ENCODE measurements at places on chromosomes 12 and 14.

- DNase-seq, result no peak
Observed at GRCh38 chr14:24880689-24881088, 169.3 kb downstream of the STXBP6 start.

- DNase-seq, result no peak
Observed at GRCh38 chr12:5259523-5259922, 172.4 kb upstream of the NTF3 start.

DNA sequence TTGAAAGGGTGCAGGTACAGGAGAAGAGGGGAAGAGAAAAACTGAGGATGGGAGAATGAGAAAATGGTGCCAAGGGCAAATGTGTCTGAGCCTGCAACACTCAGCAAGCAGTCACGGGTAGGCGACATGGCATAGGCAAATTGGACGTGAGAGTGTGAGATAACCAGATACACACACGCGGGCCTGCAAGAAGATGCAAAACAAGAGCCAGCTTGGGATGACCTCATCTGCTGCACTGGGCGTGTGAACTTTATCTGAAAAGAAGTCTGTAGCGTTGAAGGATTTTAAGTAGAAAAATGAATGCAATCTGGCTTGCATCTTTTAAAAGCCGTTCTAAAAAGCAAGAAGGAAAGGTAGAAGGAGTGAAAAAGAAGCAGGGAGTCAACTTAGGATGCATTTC lies 160.4 kb downstream of the NTF3 start:
- no peak for DNase-seq

- DNase-seq, result no peak
Observed at GRCh38 chr14:49196327-49196726, 389.9 kb downstream of the RPS29 start.

DNA sequence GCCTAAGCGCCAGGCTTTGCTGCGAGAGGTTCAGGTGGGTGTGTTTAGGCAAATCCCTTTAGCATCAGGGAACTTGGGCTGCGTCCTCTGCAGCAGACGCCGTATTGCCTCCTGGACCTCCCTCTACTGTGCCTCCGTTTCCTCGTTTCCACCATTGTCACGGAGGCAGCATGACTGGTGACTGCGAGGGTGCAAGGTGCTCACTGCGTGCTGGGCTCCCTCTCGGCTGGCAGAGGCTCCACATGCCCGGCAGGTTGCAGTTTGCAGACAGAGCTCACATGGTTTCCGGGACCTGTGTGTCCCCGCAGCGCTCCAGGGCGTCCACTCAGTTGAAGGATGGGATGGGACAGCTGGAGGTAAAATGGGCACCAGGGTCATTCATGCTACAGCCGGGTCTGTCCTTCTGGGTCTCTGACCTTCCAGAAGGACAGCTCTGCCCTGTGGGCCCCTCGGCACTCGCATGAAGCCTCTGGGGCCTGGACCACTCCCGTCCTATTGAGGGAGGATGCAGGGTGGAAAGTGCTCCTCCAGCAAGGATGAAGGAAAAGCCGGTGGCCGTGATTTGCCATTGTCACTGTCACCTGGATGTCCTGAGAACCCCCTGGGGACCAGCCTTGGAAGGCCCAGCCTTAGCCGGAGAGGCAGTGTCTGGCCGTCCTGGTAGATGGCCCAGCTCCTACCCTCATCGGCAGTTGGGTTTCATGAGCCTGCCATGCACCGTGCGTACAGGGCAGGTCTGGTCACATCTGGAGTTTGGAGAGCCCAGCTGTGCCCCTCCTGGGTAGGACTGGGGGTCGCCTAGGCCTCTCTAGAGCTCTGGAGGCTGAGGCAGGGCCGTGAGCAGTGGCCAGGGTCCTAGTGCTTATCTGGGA lies 146.5 kb downstream of the KIF26A start:
- no peak for DNase-seq

- DNase-seq, result no peak
Observed at GRCh38 chr12:113059071-113059595, 2.6 kb downstream of the DTX1 start.

GRCh38 chr14:68792979-68793733 lies at the start of gene ZFP36L1:
Gene ZFP36L1, minus strand, starts transcription at chr14:68793067. Its CDS starts 129 bp downstream, at chr14:68792938.
- DNase-seq, result peak; percentile 78

- DNase-seq, result no peak
Observed at GRCh38 chr12:112354399-112354798, 27.8 kb downstream of the HECTD4 start.

DNA sequence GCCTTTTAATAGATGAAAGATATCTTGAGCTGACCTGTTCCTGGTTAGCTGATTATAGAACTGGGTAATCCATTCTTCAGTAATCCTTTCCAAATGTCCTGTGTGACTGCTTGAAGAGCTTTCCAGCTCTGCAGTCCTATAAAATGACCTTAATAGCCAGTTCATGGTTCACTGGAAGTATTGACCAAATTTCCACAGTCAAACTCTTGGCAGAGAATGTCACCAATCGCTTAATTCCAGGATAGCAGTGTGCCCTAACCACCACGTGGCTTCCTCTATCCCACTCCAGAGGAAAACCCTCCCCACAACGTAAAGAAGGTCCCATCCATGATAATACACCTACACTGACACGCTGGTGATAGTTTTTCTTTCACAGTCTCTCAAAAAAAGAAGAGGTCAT lies 17.4 kb downstream of the PRKAB1 start:
- DNase-seq, result no peak

GRCh38 chr12:101795013-101795412 lies 35.7 kb downstream of the GNPTAB start:
- no peak for DNase-seq

Measured in GM18507 (cell line).